Aorta (tissue), 5 donors: ENCODE measurements at places on chromosomes 1 and 21. TPM values are rescaled to one million over a fixed set of nuclear protein-coding genes. Genes with fewer than 3 reads are reported as not detected.

SYPL2 gene
- total RNA-seq, result 5.9 TPM

LCE1F gene
- total RNA-seq, result not detected

DNA sequence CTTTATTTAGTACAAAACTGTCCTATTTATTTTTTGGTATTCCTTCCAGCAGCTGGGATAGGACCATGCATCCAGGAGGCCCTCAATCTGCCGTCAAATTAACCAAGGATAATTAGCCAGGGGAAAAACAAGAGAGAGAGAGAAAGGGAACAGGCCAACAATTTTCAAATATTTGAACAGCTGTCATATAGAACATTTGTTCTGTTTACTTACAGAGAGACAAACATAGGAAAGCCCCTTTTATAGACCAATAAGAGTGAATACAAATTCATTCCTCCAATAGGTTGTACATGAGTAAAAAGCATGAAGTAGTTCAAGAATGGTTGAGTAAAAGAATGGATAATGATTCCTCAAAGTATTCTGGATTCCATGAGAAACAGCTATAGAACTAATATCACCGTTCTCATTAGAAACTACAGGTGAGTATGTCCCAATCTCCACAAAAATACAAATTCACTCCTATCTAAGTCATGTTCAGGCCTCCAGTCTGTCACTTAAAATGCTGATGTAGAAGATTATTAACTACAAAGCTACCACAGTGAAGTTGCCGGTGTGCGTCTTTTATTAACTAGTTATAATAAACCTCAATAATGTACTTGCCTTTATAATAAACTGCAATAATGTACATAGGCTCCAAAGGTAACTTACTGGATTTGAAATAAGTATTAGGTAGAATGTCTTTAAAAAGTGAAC lies 64.8 kb upstream of the GNG4 start:
- DNase-seq, result no peak

DNASE2B gene
- total RNA-seq, result not detected

DNA sequence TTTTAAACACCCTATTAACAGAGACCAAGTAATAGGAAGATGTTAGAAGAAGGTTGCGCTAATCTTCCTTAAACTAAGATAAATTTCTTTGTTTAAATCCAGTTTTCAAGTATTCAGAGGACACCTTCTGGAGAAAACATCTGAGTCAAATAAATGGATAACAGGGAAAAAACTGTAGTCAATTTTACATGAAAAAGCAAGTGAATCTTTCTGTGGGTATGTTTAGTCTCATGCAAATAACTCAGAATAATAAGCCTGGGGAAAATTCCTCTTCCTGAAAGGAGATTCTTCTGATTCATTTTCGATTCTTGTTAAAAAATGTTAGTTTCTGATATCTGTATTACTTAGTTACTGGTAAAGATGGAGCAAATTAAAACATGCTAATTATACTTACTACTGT lies 145.5 kb downstream of the CTH start:
- no peak for DNase-seq
